ENCODE measurements at places on chromosomes 3 and 15.

- no peak for DNase-seq
Observed at GRCh38 chr3:65636326-65636725, 402.4 kb downstream of the MAGI1 start.

DNA sequence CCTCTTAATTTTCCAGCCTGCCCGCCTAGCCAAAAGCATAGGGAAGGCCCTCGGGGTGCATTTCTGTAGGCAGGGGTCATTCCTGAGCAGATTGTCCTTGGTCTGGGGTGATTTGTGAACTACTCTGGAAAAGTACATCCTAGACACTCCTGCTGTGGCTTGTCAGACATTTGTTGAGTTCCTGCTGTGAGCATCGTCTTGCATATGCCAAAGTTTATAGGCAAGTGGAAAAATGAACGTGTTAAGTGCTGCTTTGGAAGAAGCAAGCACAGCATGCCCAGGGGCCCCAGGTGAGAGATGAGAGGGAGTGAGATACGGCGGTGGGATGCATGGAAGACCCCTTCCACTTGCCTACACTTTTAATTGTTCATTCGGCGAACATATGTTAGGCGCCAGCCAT is 237.7 kb upstream of the ST8SIA2 start:
- DNase-seq = no peak

DNA sequence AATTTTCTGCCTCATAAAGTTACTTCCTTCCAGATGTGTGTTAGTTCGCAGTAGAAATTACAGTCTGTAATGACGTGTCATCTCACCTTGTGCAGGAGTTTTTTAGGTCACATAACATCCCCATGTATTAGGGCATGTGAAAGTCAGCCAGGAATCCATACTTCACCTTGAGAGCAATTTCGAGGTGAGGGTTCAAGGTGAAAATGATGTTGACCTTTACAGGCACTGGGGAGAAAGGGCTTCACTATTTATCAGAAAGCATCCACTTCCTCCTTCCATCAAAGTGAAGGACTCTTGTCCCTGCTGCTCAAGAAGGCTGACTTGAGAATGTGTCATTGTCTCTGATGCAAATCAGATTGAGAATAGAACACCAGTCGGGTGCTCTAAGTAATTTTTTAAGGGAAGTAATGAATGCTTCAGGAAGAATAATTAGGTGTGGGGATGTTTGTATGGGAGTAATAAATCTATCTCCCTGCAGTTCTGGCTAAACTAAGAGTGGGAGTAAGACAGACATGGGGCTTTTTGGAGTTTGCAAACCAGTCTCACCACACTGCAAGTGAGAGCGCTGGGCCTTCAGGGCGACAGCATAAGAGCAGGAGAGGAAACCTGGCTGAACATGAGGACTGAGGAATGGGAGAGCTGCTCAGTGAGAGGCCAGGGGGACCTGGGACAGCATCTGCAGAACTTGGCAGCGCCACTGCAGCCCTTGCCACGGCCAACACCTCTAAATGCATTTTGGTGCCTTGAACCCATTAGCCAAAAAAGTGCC is 85.9 kb upstream of the IL12A start:
- DNase-seq = no peak

GRCh38 chr3:100164743-100165142 is 50.4 kb upstream of the FILIP1L start:
- DNase-seq = no peak

- DNase-seq = no peak
Observed at GRCh38 chr3:19931180-19931692, 2.8 kb downstream of the EFHB start.

GRCh38 chr3:141271279-141272030 is 39.8 kb downstream of the PXYLP1 start:
- no peak for DNase-seq

- DNase-seq = no peak
Observed at GRCh38 chr3:105473521-105474223, 107.0 kb downstream of the ALCAM start.

GRCh38 chr3:77816366-77816765 is 776.5 kb downstream of the ROBO2 start:
- no peak for DNase-seq

GRCh38 chr3:31274326-31275024 is 258.2 kb upstream of the STT3B start:
- no peak for DNase-seq

- no peak for DNase-seq
Observed at GRCh38 chr3:12716605-12717151, 42.4 kb downstream of the TMEM40 start.

Measured in T-helper 1 cell (primary cell).